ENCODE measurements at places on chromosomes 2 and 18. TPM values are rescaled to one million over a fixed set of nuclear protein-coding genes. Genes with fewer than 3 reads are reported as not detected.

The GKN2 gene
- not detected for polyA plus RNA-seq

The UGT1A10 gene
- polyA plus RNA-seq, result not detected

The RFTN2 gene
- 5.0 TPM for polyA plus RNA-seq

The LRRTM1 gene
- polyA plus RNA-seq, result not detected

The PID1 gene
- polyA plus RNA-seq, result not detected

The C2orf72 gene
- 0.02 TPM for polyA plus RNA-seq

GRCh38 chr18:78364388-78364960 lies 615.1 kb upstream of the SALL3 start:
- no peak for DNase-seq

DNA sequence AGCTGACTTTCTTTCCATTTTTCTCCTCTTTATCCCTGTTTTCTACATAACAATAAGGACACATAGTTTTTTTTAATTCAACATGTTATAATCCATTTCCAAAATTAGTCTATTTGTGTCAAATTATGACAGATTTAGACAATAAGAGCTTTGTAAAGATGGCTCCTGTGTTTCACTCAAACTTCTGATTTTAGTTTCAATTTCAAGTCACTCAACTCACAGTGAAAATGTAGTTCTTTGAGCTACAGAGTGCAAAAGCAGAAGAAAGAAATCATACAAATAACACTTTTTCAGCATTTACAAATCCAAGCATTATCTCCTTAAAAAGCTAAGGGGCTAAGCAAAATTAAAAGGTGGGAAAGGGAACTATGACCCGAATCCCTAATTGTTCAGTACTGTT lies 340.7 kb upstream of the TRIB2 start:
- DNase-seq, result no peak

DNA sequence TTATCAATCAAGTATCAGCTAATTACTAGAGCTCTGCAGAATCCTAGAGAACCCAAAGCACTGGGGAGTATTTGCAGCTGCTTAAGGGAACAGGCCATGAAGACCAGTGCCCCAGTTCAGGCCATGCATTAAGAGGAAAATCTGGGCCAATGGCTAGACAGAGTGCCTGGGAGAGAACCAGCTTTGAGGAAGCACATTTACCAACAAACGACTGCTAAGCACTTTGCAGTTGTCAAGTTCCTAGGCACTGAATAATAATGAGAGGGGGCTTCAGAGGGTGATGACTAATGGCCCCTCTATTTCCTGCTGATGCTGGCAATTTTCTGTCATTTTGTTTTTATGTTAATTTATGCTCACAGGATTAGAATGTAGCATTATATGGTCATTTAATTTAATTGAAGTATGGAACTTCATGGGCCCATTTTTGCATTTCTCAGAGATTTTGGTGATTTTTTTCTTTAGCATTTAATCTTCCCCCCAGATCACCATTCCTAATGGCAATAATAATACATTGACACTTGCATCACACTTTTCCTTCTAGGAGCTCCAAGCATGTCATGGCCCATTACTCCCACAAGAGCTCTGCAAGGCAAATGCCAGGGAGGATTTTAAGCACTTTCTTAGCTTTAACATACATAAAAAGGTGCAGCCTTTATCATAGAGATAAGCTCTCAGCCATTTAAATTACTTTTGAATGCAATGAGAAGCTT lies 147.7 kb upstream of the SPATS2L start:
- DNase-seq, result no peak

- DNase-seq, result no peak
Observed at GRCh38 chr2:42102591-42103450, 55.0 kb downstream of the PKDCC start.

GRCh38 chr18:629269-630150 lies 27.9 kb upstream of the TYMS start:
- DNase-seq, result no peak

- no peak for DNase-seq
Observed at GRCh38 chr2:214019973-214020345, 390.9 kb upstream of the VWC2L start.

DNA sequence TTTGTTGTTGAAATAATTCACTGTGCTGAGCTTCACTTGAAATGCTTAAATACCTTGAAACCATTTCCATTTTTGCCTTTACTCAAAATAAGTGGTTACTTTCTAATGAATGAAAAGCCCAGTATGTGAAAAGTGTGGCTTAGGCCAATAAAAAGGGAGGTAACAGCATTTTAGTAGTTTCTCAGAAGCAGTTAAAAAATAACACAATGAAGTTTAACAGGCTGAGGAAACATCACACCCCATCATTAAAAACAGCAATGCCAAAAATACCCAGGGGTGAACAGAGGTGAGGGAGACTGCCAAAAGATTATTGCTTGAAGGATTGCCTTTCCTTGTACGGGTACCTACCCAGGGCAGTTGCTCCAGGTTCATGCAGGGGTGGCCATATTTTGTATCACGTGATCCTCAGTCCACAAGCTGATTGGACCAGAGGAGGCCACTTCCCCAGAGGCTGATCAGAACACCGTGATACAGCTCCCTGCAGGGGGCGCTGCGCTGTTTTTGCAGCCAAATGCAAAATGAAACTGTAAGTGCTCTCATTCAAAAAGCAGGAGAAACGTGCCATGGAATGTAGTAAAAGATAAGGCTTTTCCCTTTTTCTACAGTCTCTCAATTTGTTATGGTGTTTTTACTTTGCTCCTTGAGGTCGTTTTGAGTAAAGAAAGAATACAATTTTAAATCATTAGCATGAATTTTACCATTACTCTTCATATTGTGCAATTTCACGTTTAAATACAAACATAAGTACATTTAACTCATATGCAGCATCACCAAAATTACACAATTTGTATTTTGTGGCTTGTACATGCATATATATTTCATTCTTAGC lies 70.2 kb upstream of the SH3BP4 start:
- peak; percentile 92 for DNase-seq

GRCh38 chr2:197348721-197349360 lies 38.3 kb upstream of the ANKRD44 start:
- DNase-seq, result no peak

DNA sequence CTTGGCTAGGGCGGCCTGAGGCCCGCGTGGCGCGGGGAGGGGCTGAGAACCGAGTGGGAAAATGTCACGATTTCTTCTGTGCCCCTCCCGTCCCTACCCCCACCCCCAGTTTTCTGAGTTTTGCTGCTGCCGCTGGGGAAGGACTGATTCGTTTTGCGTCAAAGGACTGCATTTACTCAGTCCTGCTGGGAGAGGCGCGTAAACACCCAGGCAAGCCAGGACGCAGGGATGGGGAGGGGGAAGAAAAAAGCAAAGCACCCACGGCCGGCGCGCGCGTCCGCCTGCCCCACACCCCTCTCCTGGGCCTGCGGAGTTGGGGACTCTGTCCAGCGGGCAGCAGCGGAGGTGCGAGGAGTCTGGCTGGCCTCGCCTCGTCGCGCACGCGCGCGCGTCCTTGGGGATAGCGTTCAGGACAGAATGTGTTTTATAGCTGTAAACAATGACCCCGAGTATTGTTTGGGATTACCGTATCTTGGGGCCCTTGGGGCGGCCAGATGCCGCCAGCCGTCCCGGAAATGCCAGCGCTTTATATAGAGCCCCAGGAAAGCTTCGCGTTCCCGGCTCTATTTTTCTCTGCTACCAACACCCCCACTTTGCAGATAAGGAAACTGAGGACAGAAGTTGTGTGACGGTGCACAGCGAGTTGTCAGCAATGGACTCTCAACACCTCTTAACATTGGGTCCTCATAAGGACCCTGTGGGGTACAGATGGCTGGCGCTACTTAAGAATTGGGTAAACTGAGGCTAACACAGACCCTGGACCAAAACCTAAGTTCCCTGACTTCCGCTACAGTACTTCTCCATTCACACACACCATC lies 1.7 kb upstream of the FOSL2 start:
- peak; percentile 89 for DNase-seq

DNA sequence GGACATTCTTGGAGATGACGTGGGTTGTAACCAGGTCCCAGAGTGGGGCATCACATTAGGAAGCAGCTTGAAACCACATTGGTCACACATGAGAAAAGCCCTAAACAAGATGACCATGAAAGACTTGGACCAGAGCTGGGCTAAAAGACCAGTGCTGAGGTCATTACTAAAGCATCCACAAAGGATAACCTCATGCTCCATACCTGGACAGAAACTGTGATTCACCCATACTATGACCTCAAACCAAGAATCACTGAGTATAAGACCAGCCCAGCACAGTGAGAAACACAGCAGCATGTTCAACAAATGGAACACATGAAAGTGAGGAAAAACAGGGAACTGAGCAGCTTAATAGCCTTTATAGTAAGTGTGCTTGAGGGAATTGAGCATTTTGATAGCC lies 635.5 kb upstream of the NETO1 start:
- no peak for DNase-seq

Data from endothelial cell of umbilical vein (primary cell).